ENCODE measurements at places on chromosomes 12 and 14. TPM values are rescaled to one million over a fixed set of nuclear protein-coding genes. Genes with fewer than 3 reads are reported as not detected.

The SOX5 gene
- total RNA-seq: 11.9 TPM

DNA sequence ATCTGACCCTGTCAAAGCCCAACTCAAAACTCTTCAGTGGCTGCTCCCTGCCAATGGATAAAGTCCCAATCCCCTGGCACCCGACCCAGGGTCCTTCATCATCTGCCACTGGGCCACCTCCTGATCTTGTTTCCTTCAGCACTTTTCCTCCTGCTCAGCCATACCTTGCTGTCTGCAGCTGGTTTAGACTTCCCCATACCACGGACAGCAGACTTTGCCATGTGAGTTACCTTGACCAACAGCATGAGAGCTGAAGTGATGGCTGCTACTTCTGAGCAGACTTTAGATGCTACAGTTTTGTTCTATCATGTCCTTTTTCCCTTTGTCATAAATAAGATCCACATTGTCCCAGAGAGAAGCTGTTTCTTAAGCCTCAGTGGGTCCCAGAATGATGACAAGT lies 33.3 kb upstream of the STON2 start:
- peaks cover 32% of the 10 kb centered on the region for H3K4me1 ChIP-seq
- H3K27ac ChIP-seq: peak overlapping the region; percentile 41
- H3K36me3 ChIP-seq: peaks cover 23% of the 10 kb centered on the region
- DNase-seq: no peak
- H3K27me3 ChIP-seq: no peaks in the 10 kb centered on the region

DNA sequence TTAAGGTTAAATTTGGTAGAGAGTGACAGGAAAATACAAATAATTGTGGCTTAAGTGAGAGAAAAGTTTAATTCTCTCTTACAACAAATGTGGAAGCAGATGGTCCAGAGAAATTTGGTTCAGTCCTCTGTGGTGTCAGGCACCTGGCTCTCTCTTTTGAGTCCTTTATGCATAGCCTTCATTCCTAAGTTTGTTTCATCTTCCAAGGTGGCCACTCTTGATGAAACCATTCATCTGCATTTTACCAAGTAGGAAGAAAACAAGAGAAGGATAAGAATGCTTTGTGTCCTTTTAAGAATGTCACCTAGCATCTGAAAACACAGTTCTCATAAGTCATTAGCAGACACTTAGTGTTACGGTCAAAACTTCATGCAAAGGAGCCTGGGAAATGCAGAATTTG lies 442.5 kb downstream of the CCER1 start:
- H3K4me1 ChIP-seq: no peaks in the 10 kb centered on the region
- H3K36me3 ChIP-seq: no peaks in the 10 kb centered on the region
- no peak overlapping the region for H3K27ac ChIP-seq
- DNase-seq: no peak

- no peaks in the 10 kb centered on the region for H3K27me3 ChIP-seq
- no peaks in the 10 kb centered on the region for H3K36me3 ChIP-seq
- no peak for DNase-seq
Observed at GRCh38 chr12:109475993-109476806, 900 bp downstream of the KCTD10 start.

DNA sequence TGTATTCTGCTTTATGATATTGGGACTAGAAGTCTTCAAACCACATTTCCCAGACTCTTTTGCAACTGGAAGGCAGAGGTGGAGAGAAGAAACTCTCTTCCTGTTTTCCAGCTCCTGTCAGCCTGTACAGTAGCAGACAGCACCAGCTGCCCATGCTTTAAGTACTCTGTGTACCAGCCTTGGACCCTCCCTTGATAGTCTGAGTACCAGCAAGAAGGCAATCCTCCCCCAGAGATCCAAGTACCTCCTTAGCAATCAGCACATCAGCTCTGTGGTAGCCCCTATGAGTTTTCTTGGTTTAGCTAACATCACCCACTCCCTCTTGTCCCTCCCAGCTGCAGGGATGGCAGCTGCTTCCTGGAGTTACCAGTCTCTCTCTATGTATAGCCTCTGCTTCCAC lies 56.3 kb downstream of the STXBP6 start:
- H3K36me3 ChIP-seq: no peaks in the 10 kb centered on the region
- DNase-seq: no peak
- no peak overlapping the region for H3K4me3 ChIP-seq
- no peak overlapping the region for H3K27ac ChIP-seq
- peaks cover 3% of the 10 kb centered on the region for H3K27me3 ChIP-seq

DNA sequence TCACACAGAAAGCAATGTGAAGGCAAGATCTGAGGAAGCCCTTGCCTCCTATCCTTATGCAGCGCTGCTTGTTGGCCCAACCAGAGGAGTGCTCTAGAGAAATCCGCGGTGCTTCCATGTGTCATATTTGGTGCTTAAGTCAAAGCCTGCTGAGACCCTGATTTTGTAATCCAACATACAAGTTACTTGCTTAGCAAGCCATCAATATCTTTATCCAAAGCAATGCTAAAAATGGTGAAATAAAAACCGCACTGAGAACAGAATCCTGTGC lies 250.0 kb downstream of the MED13L start:
- H3K27me3 ChIP-seq: no peaks in the 10 kb centered on the region
- no peak overlapping the region for H3K27ac ChIP-seq
- H3K4me1 ChIP-seq: no peaks in the 10 kb centered on the region
- DNase-seq: no peak

GRCh38 chr12:90809940-90810339 lies 145.0 kb downstream of the CCER1 start:
- H3K36me3 ChIP-seq: no peaks in the 10 kb centered on the region
- no peak overlapping the region for H3K27ac ChIP-seq
- no peak overlapping the region for H3K4me3 ChIP-seq
- no peak for DNase-seq
- H3K4me1 ChIP-seq: no peaks in the 10 kb centered on the region

The OTX2 gene
- not detected for total RNA-seq

The CCDC177 gene
- total RNA-seq: not detected

DNA sequence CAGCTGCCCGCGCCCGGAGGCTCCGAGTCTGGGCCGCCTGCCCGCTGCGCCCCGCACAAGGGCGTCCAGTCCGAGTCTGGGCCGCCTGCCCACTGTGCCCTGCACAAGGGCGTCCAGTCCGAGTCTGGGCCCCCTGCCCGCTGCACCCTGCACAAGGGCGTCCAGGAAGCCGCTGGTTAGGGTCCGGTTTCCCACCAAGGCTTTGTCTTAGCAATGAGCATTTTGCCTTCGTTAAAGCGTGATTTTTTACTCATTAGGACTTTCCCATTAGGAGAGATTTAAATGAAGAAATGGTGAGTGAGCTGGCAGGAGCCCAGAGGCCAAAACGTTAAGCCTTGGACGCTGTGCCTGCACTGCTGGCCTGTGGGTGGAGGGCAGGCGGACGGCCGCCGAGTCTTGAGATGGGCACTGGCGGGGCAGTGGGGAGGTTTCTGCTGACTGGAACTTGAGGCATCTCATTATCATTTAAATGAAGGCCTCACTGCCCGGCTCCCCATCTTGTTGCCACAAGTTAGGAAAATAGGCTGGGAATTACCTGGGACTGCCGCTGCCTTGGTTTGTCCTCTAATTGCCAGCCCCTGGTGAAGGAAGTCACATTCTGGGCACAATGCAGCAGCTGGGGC lies 36.0 kb downstream of the FBRSL1 start:
- no peaks in the 10 kb centered on the region for H3K27me3 ChIP-seq
- no peaks in the 10 kb centered on the region for H3K36me3 ChIP-seq
- no peak for DNase-seq
- H3K27ac ChIP-seq: no peak overlapping the region
- H3K4me3 ChIP-seq: no peak overlapping the region

DNA sequence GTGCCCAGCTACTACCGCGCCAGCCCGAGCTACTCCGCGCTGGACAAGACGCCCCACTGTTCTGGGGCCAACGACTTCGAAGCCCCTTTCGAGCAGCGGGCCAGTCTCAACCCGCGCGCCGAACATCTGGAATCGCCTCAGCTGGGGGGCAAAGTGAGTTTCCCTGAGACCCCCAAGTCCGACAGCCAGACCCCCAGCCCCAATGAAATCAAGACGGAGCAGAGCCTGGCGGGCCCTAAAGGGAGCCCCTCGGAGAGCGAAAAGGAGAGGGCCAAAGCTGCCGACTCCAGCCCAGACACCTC lies 697 bp downstream of the HOXC10 start:
- H3K27ac ChIP-seq: no peak overlapping the region
- DNase-seq: no peak
- H3K4me3 ChIP-seq: no peak overlapping the region
- peaks cover 17% of the 10 kb centered on the region for H3K27me3 ChIP-seq
- H3K36me3 ChIP-seq: no peaks in the 10 kb centered on the region
- H3K4me1 ChIP-seq: peaks cover 33% of the 10 kb centered on the region

DNA sequence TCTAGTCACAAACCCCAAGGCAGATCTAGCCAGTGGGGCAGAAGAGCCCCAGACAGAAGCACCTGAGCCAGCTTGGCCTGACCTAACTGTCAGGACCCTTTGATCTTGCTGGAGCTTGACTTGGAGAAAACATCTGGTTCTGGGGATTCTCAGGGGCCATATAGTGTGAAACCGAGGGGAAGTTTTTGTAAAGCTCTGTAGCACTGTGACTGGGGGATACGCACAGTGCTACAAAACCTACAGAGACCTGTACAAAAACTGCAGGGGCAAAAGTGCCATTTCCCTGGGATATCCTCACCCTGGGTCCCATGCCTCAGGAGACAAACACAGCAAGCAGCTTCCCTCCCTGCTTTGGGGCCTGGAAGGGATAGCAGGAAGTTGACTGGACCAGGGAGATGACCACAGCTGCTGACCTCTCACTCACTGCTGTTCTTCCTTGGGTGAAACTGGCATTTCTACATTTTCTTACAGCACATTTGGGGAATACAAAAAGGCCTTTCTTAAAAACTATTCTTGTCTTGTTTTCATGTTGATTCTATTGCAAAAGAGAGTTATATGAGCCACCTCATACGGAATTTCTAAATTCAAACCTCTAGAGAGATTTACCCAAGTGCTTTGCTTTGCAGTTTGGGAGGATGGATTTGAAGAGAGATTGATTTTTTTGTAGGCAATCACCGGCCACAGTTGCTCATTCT lies 140.0 kb downstream of the DAD1 start:
- H3K27ac ChIP-seq: no peak overlapping the region
- no peak overlapping the region for H3K4me3 ChIP-seq
- no peaks in the 10 kb centered on the region for H3K36me3 ChIP-seq
- no peaks in the 10 kb centered on the region for H3K4me1 ChIP-seq
- H3K27me3 ChIP-seq: no peaks in the 10 kb centered on the region
- DNase-seq: no peak

DNA sequence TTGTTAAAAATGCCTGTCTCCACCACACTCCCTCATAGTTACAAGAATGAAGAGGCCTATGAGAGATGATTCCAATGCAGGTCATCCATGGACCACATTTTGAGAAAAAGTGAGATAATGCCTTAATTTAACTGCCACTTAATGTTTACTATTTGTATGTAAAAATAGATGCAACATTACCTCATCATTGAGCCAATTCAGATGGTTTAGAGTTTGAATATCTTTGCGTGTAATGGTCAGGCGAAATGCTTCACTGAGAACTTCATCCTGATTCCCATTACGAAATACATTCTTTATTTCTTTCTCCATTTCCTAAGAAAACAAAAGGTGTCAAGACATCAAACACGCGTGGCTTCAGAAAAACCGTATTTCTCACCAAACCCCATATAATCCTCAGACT lies 42.3 kb downstream of the SENP1 start:
- H3K4me3 ChIP-seq: no peak overlapping the region
- H3K36me3 ChIP-seq: peaks cover 89% of the 10 kb centered on the region
- H3K27ac ChIP-seq: no peak overlapping the region
- peaks cover 9% of the 10 kb centered on the region for H3K4me1 ChIP-seq
- no peak for DNase-seq
- no peaks in the 10 kb centered on the region for H3K27me3 ChIP-seq

- H3K27me3 ChIP-seq: no peaks in the 10 kb centered on the region
- H3K36me3 ChIP-seq: no peaks in the 10 kb centered on the region
- no peak overlapping the region for H3K4me3 ChIP-seq
- H3K27ac ChIP-seq: no peak overlapping the region
Observed at GRCh38 chr12:77847060-77847541, 16.4 kb downstream of the NAV3 start.

DNA sequence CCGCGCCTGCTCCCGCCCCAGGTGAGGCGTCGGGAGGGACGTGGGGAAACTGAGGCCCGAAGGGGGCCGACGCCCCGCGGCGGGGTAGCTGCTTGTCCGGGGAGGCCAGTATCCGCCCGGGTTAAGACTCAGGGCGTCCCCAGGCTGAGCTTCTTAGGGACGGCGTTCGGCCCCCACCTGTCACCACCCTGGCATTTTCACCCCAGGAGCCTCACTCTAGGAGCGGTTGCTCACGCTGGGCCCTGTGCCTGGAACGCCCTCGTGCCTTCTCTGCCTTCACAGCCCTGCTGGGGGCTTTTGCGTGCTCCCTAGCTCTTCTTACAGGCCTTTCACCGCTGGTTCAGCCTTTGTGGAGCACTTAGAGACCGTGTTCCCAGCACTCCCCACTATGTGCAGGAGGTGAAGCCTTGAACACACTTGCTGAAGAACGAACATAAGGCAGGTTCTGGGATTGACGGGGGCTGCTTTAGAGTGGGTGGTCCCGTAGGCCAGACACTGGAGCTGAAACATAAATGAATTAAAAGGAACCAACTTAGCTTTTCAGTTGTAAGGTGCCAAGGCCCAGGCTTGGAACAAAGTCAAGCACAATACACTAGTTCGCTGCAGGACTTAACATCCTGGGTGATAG lies 601 bp downstream of the ZNF839 start:
- peak overlapping the region; percentile 84 for H3K4me3 ChIP-seq
- H3K4me1 ChIP-seq: peaks cover 20% of the 10 kb centered on the region
- H3K27ac ChIP-seq: peak overlapping the region; percentile 76
- H3K27me3 ChIP-seq: no peaks in the 10 kb centered on the region

GRCh38 chr12:101653503-101653902 lies 43.9 kb upstream of the CHPT1 start:
- H3K4me3 ChIP-seq: no peak overlapping the region
- DNase-seq: no peak
- H3K36me3 ChIP-seq: no peaks in the 10 kb centered on the region
- H3K27ac ChIP-seq: no peak overlapping the region
- no peaks in the 10 kb centered on the region for H3K27me3 ChIP-seq
- no peaks in the 10 kb centered on the region for H3K4me1 ChIP-seq

GRCh38 chr12:131091413-131091975 lies 137.8 kb downstream of the ADGRD1 start:
- no peak overlapping the region for H3K4me3 ChIP-seq
- no peak overlapping the region for H3K27ac ChIP-seq
- no peak for DNase-seq

GRCh38 chr12:102120886-102121285 lies 903 bp downstream of the PARPBP start:
- no peaks in the 10 kb centered on the region for H3K4me1 ChIP-seq
- peak; percentile 21 for DNase-seq
- H3K36me3 ChIP-seq: peaks cover 65% of the 10 kb centered on the region
- H3K27me3 ChIP-seq: no peaks in the 10 kb centered on the region

DNA sequence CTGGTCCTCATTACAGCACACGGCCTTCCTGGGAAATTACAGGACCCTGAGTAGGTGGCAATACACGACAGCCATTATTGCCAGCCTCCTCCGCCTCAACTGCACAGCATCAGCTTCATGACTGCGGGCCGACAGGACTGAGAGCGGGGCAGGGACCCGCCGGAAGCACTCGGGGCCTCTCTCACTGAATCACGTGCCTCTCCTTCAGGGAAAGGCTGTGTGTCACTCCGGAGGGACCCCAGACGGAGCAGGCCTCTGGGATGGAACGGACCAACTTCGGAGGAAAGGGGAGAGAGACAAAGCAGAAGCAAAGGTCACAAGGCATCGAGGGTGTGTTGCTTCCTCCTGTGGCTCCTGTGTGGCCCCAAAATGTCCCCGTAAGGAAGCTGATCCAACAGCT lies 90.0 kb downstream of the RNF34 start:
- no peak overlapping the region for H3K4me3 ChIP-seq
- DNase-seq: no peak
- peaks cover 14% of the 10 kb centered on the region for H3K4me1 ChIP-seq
- H3K27me3 ChIP-seq: no peaks in the 10 kb centered on the region
- H3K36me3 ChIP-seq: no peaks in the 10 kb centered on the region

GRCh38 chr14:28130610-28131284 lies 635.8 kb upstream of the FOXG1 start:
- no peaks in the 10 kb centered on the region for H3K4me1 ChIP-seq
- no peak overlapping the region for H3K4me3 ChIP-seq
- no peak overlapping the region for H3K27ac ChIP-seq
- no peaks in the 10 kb centered on the region for H3K27me3 ChIP-seq
- no peaks in the 10 kb centered on the region for H3K36me3 ChIP-seq

All from K562 (cell line).